ENCODE measurements at places on chromosomes 4 and X.
A peak's percentile ranks its signal among the peaks of the same experiment; 100 is the strongest.

GRCh38 chrX:137354851-137355250 lies 211.1 kb upstream of the ZIC3 start:
- DNase-seq: no peak

- DNase-seq: no peak
Measured at GRCh38 chrX:84876876-84877275, 126.8 kb upstream of the APOOL start.

DNA sequence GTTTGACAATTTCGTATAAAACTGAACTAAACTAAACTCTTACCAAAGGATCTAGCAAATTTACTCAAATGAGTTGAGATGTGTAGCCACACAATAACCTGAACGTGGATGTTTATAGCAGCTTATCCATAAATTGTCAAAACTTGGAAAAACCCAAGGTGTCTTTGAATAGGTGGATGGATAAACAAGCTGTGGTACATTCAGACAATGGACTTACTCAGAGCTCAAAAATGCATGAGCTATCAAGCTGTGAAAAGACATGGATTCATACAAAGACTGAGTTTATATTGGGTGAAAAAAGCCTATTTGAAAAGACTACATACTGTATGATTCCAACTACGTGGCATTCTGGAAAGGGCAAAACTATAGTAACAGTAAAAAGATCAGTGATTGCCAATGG lies 69.5 kb downstream of the LARP1B start:
- no peak for DNase-seq

GRCh38 chrX:43666311-43666912 lies 10.3 kb downstream of the MAOA start:
- peak; percentile 21 for DNase-seq

GRCh38 chr4:169222761-169223160 lies 48.0 kb downstream of the SH3RF1 start:
- DNase-seq: no peak

GRCh38 chr4:41693629-41694028 lies 54.9 kb downstream of the PHOX2B start:
- DNase-seq: peak; percentile 52

All from hematopoietic multipotent progenitor cell (in vitro differentiated cells).